CD4-positive, alpha-beta memory T cell (primary cell): ENCODE measurements at places on chromosomes 3 and 15.

DNA sequence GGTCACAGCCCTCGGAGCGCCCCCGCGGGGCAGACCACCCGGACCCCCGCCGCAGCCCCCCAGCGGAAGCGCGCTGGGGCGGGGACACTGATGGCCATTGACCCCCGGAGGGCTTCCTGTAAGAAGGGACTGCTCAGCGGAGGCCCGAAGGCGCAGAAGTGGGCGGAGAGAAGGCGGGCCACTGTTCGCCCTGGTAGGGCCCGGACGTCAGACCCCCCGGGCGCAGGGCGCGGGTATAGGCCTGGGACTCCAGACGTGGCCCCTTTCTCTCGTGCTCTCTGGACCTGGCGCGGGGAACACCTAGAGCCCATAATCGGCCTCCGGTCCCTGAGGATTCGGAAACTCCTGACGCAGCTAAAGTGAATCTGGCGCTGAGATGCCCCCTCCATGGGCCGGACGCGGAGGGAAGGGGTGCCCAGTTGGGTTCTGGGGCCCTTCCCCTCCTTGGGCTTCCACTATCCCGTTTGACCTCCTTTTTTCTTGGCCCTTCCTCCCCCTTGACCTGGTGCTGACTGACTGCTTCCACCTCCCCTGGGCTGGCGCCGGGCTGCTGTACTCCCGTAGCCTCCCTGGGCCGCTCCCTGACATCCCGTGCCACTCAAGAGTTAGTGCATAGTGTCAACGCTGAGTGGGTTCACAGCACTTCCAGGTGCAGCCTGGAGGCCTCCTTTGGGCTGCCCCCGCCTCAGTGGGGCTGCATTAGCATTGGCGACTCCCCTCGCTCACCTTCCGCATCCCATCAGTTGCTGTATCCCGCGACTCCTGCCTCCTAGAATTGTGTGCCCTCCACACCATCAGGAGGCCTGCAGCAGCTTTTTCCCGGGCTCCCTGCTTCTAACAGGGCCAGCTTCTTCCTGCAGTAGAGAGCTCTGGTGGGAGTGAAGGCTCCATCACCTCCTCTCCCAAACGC lies 694 bp downstream of the ABTB1 start:
- DNase-seq, result no peak

DNA sequence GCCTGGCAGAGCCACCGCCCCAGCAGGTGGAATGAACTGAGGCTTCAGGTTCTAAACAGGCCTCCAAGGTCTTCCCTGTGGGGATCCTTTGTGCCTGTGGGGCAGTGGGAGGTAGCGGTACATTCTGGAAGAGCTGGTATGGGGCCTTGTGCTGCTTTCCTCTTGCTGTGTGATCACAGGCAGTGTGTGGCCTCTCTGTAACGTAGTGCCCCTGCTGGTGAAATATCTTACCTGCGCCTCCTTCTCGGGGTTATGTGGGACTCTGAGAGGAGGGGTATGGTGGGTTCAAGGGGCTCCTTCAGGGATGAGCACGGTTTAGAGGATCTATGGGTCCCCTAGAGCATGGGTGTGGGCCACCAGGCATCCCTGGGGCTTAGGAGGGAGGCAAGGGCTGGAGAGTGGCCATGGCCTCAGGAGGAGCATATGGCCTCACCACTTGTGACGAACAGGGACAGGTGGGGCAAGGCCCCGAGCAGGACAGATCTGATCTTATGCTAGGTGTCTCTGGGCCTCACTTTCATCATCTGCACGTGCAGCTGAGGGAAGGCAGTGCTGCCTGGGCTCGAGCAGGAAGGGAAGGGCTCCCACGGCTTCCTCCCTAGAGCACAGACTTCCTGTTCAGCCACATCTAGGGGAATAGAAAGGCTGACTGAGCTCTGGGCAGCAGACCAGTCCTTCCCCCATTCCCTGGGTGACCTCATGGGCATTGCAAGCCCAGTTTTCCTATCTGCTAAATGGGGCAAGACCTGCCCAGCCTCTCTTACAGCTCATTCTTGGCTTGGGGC lies 1.9 kb upstream of the ALS2CL start:
- DNase-seq, result peak; percentile 43

DNA sequence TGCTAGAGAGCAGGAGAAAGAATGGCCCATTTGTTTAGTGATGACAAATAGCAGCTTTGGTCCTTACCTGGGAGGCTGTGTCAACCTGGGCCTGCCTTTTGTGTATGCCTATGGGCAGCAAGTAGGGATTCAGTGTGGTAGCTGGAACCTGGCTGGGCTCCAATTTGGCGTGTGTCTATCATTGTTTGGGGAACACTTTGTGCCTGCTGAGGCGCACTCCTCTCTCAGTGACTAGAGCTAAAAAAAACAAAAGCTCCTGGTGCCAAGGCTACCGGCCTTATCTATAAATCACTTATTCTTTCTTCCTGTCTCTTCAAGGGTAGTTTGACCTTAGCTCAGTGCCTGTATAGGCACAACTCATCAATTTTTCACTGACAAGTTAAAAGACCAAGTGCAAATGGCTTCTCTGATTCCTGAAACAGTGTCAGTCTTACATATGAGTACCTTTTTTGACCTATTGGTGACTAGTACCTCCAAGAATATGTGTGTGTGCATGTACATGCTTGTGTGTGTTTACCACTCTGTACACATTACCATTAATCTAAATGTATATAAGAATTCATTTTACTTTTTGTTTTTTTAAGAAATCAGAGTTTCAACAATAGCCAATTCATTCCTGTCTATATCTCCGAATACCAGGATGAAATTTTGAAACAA lies 54.6 kb downstream of the GMNC start:
- DNase-seq, result no peak

DNA sequence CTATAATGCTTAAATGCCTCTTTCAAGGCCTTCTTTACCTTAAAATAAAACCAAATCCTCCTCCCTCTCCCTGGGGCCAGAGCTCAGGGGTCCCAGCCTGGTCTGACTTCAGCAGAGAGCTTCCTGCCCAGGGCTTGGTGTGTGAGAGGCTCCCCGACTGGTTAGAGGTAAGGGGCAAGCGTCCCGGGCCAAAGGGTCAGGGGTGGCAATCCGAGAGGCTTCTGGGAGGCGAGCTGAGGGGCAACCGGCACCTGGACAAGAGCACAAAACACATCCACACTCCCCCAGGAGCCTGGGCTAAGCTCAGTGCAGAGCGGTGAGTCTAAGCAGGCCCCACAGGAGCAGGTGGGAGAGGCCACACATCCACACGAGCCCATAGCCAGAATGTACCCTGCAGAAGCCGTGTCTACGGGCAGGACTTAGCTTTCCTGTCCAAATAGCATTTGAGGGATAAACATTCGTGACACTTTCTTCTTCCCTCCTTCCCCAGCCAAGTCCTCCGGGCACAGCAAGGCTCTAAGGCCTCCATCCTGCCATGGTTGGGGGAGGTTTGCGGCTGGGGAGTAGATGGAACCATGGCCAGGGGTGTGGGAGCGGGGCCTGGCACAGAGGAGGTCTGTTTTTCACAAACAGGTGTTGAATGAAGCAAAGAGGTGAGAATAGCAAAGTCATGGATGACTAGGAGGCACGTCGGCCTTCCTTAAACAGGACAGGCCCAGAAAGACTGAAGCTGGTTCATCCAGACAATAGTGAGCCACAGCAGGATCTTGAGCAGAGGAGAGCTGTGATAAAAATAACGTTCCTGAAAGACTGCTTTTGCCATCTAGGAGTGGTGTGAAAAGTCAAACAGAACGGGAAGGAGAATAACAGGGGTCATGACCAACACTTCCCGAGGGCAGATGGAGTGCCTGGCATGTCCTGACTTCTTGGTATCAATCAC lies 98.7 kb upstream of the IQSEC1 start:
- no peak for DNase-seq

GRCh38 chr3:129061888-129062834 lies 1.6 kb downstream of the GP9 start:
- DNase-seq, result no peak

DNA sequence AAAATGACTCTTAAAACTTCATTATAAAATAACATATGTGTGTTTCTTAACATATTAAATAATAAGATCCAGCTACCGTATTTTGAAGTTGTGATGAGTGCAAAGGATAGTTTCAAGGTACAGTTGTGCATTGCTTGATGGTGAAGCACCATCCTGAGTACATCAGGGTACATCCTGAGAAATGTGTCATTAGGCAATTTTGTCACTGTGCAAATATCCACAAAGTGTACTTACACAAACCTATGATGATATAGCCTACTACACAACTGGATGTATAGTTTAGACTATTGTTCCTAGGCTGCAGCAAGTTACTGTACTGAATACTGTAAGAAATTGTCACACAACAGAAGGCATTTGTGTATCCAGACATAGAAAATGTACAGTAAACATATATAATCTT lies 20.8 kb upstream of the TM4SF1 start:
- DNase-seq, result no peak

DNA sequence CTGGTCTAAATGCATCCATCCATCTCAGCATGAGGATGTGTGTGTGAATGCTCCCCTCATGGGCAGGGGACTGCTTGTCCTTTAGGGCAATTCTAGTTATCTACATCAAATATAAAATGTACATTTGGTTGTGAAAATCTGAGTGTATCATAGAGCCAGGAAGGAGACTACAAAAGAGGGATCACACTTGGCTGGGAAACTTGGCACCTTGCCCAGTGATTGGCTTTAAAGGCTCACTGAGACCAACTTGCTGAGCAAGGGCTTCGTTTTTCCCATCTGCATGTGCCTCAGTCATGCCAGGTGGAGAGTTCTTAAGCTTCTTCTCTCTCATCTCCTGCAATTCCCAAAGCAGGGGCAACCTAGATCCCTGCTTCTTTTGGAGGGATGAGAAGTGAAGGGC lies 5.2 kb downstream of the CAPN3 start:
- DNase-seq, result no peak

DNA sequence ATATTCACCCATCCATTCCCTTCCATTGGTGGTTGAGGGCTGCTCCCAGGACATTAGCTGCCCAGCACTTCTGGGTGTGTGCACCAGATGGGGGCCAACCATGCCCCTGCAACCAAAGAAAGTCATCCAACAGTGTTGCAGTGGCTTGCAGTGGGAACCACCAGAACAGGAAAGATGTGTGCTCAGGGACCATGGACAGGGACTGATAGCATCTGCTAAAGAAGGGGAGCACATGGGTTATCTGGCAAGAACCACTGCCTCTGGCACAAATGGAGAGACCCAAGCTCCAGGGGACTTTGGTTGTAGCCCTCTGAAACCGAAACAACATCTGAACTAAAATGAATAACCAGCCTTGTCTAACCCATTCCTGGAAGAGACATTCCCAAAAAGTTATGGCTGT lies 8.1 kb downstream of the DCLK3 start:
- DNase-seq, result no peak

DNA sequence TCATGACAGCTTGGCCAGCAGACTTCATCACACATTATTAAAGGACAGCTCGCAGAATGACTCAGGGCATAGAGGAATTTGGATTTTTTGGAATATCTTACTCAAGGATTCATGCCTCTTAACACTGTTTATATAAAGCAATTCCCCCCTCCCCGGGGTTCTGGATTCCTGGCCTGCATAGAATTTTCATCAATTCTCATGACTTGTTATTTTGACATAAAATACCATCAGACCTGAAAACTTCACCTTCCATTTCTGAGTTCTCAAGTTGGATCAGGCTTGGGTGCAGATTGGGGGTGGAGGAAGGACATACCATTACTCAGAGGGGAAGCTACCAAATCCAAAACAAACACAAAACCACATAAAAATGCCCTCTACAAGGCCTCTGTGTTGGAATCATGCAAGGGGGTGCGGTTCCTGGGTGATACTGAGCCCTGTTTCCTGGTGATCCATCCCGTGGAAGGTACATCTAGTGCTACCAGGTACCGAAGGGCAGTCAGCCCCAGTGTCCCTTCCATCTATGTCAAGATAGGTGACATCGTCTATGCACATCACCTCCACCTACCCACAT lies 95.3 kb downstream of the DAPK2 start:
- no peak for DNase-seq

DNA sequence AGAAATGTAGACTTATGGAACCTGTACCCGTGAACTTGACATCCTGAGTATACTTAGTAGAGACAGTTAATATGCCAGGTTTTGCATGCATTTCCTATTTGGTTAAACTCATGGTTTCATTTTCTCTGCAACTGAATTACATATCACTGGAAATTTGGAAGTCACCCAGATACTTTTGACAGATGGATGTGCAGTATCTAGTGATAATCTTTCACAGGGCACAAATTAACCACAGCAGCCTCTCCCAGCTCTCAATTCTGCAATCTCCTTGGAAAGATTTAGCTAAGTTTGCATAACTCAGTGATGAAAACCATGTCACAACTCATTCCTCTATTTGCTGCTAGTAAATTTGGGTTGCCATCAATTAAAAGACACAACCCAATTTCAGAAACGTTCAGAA lies 162.3 kb upstream of the TPM1 start:
- no peak for DNase-seq

DNA sequence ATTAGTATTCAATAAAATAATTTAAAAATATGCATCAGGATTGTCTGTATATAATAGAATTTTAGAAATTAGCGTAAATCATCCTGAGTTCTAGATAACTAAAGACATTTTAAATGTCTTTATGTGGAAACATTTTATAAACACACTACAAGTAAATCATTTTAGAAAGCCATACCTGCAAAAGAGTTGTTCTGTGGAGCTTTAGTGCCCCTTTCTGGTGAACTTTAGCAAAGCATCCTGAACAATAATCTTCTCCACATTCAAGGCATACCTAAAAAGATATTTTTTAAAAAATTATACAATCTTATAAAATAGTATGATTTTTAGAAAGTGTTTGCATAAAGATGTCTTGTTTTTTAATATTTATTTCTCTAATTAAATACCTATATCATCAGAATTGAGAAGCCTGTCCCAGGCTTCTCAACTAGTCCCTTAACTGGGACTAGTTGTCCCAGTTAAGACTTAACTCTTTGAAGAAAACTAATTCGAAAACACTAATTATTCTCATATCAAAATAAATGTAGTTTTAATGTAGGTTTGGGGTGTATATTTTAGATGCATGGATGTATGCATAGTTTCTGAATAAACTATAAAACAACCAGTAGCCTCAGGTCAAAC lies 29.7 kb downstream of the ZBBX start:
- no peak for DNase-seq

DNA sequence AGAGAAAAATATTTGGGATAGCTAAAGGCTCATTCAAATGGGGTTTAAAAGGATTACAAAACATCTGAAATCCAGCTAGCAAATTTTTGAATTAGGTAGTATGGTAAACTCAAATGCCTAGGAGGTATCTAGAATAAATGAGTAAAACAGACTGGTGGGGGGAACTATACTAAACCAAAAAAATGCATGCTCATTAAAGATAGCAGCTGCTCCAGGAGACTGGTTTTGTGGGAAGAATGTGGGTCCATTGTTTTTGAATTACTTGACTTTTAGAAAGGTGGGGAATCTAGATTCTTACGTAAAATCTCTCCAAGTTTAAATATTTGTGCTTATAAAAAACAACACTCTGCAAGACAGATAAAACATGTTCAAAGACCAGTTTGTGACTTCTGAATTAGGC lies 73.8 kb downstream of the LEKR1 start:
- no peak for DNase-seq
